ENCODE measurements at places on chromosomes 3 and 15. TPM values are rescaled to one million over a fixed set of nuclear protein-coding genes. Genes with fewer than 3 reads are reported as not detected.

The CFAP161 gene
- not detected for total RNA-seq

The RETNLB gene
- not detected for total RNA-seq

The AGBL1 gene
- total RNA-seq: not detected

The BCL2A1 gene
- total RNA-seq: not detected

The GOLGA6L7 gene
- not detected for total RNA-seq

The RAB43 gene
- total RNA-seq: 72.9 TPM

The NANOGP8 gene
- total RNA-seq: not detected

DNA sequence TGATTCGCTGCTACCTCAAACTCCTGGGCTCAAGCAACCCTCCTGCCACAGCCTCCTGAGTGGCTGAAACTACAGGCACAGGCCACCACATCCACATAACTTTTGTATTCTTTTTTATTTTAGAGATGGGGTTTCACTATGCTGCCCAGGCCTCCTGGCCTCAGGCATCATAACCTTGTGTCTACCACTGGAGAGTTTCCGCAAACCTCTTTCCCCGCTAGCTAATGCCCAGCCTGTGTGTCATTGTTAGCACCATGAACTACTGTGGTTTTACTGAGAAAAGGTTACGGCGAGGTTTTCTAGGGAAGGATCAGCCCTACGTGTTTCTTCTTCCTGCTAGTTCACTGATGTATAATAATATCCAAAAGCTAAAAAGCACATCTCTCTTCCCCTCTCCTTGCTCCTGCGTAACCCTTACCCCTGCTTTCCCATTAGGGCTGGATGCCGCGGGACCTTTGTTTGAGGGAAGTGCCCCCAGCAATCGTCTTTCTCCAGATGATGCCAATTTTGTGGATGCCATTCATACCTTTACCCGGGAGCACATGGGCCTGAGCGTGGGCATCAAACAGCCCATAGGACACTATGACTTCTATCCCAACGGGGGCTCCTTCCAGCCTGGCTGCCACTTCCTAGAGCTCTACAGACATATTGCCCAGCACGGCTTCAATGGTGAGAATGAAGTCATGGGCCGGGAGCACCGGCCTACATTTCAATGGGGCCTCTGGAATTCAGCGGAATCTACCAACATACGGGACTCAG is 113.7 kb downstream of the LIPC start:
- no peak overlapping the region for H3K27ac ChIP-seq
- H3K4me1 ChIP-seq: no peaks in the 10 kb centered on the region
- no peaks in the 10 kb centered on the region for H3K36me3 ChIP-seq
- no peak overlapping the region for H3K4me3 ChIP-seq
- DNase-seq: no peak

DNA sequence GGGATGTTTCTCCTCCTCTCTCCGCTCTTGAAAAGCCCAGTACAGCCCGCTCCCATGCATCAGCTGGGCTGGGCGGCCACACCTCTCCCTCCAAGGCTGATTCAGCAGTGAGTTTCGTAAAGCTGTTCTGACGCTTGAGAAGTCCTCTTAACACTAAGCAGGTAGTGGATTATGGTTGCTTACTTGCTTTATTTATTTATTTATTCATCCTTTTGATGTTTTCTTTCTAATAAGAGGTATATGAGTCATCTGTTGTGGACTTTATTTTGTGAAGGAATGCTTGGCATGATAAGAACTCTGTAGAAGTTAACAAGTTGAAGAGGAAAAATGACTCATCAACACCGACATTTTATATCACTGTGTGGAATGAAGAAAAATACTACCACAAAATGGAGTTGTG is 285.0 kb downstream of the SQOR start:
- H3K4me1 ChIP-seq: no peaks in the 10 kb centered on the region
- no peak overlapping the region for H3K4me3 ChIP-seq
- no peaks in the 10 kb centered on the region for H3K27me3 ChIP-seq
- no peak for DNase-seq
- no peaks in the 10 kb centered on the region for H3K36me3 ChIP-seq
- H3K27ac ChIP-seq: no peak overlapping the region

DNA sequence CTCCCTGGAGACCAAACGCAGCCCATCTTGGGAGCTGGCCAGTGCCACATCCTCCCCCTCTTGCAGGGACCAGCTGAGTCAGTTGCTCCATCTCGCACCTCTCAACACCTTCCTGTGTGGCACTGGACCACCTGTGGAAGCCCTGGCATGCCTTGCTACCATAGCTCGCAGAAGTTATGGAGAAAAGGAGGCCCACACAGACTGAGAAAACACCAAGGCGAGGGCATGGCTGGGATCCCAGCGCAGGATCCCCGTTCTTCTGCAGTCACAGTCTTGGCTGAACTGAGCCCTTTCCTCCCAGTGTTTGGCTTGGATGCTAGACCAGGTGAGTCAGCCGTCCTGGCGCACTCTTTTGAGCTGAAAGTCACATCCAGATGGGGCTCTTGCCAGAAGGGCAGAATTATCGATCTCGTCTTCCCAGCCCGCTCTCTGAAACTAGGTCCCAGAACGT is 46.9 kb downstream of the CHRD start:
- H3K36me3 ChIP-seq: no peaks in the 10 kb centered on the region
- no peaks in the 10 kb centered on the region for H3K27me3 ChIP-seq
- H3K4me3 ChIP-seq: no peak overlapping the region

GRCh38 chr15:88315221-88315878 is 58.8 kb upstream of the NTRK3 start:
- H3K4me1 ChIP-seq: no peaks in the 10 kb centered on the region
- H3K27ac ChIP-seq: no peak overlapping the region
- no peak for DNase-seq
- no peaks in the 10 kb centered on the region for H3K27me3 ChIP-seq
- no peak overlapping the region for H3K4me3 ChIP-seq
- H3K36me3 ChIP-seq: no peaks in the 10 kb centered on the region

GRCh38 chr3:177345049-177345972 is 148.0 kb upstream of the TBL1XR1 start:
- no peaks in the 10 kb centered on the region for H3K27me3 ChIP-seq
- peak overlapping the region; percentile 89 for H3K27ac ChIP-seq
- peak overlapping the region; percentile 18 for H3K4me3 ChIP-seq
- H3K36me3 ChIP-seq: no peaks in the 10 kb centered on the region

DNA sequence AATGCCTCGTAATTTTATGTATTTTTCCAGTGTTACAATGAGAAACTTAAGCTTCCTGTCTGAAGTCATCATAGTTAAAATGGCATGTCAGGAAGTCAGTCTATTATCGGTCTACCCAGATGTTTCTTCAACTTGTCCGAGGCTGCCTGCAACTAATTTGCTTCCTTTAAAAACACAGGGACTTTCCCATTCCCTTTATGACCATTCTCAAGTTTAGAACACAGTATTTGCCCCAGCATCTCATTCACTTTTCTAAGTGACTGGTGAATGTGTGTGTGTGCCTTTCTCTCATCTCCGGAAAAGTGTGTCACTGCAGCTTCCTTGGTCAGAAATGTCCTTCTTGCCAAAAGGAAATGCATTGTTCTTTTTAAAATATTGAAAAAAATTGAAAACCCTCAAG is 466.6 kb downstream of the RAP2B start:
- no peaks in the 10 kb centered on the region for H3K36me3 ChIP-seq
- H3K27ac ChIP-seq: no peak overlapping the region
- H3K4me1 ChIP-seq: no peaks in the 10 kb centered on the region
- DNase-seq: no peak
- H3K27me3 ChIP-seq: no peaks in the 10 kb centered on the region
- no peak overlapping the region for H3K4me3 ChIP-seq

DNA sequence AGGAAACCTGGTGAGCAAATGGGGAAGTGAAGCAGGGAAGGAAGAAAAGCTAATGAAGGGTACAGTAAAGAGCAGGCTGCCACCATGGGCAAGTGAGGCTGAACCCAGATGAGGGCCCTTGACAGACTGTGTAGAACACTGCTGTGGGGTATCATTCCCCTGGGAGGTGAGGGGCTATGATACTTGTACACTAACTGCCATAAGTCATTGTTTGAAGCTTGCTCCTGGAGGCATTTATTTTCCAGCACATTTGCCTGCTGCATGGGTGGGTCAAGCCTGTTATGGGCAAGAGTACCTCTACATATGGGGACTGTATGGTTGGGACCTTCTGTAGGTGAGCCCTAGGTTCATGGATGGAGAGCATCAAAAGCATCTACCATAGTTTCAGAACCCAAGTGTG is 57.4 kb downstream of the POMGNT2 start:
- H3K36me3 ChIP-seq: no peaks in the 10 kb centered on the region
- H3K4me1 ChIP-seq: no peaks in the 10 kb centered on the region
- H3K27ac ChIP-seq: no peak overlapping the region
- H3K27me3 ChIP-seq: no peaks in the 10 kb centered on the region
- H3K4me3 ChIP-seq: no peak overlapping the region

DNA sequence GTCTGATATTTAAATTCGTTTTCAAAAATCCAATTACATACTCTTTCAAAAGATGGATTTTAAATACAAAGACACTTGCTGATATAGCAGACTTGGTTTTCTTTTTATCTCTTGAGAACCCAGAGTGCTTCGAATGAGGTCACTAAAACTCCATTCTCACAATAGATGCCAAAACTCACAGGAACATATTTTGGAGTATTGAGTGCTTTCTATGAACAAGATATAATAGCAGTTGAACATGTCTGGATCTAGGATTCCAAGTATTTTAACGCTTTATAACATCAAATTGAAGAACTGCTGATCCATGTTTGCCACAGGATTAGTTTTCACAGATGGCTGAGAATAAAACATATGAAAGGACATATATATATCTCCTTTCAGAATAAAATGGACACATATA is 113.2 kb downstream of the SAMMSON start:
- H3K4me1 ChIP-seq: no peaks in the 10 kb centered on the region
- H3K36me3 ChIP-seq: no peaks in the 10 kb centered on the region
- no peak overlapping the region for H3K4me3 ChIP-seq
- H3K27ac ChIP-seq: no peak overlapping the region

GRCh38 chr3:154220462-154220861 is 99.3 kb downstream of the ARHGEF26 start:
- H3K4me3 ChIP-seq: no peak overlapping the region
- no peak for DNase-seq
- H3K27ac ChIP-seq: no peak overlapping the region
- no peaks in the 10 kb centered on the region for H3K27me3 ChIP-seq
- peaks cover 7% of the 10 kb centered on the region for H3K36me3 ChIP-seq
- no peaks in the 10 kb centered on the region for H3K4me1 ChIP-seq

DNA sequence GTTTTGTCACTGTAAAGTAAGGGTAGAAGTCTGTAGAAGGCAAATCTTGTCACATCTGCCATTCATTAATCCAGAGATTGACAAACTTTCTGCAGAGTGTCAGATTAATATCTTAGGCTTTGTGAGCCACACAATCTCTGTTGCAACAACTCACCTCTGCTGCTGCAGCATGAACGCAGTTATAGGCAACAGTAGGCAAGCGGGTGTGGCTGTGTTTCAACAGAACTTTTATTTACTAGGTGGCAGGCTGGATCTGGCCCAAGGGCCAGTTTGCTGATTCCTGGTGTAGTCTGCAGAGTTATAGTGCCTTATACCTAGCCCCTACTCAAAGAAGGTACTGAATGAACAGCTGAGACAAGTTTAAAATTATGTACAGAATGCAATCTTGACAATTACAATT is 396.7 kb downstream of the FOXP1 start:
- H3K27me3 ChIP-seq: no peaks in the 10 kb centered on the region
- peaks cover 2% of the 10 kb centered on the region for H3K4me1 ChIP-seq
- no peak overlapping the region for H3K27ac ChIP-seq
- no peaks in the 10 kb centered on the region for H3K36me3 ChIP-seq

Data from ascending aorta (tissue), 2 donors.